ENCODE measurements at places on chromosomes 1 and 21. TPM values are rescaled to one million over a fixed set of nuclear protein-coding genes. Genes with fewer than 3 reads are reported as not detected.

- H3K36me3 ChIP-seq = peaks cover 6% of the 10 kb centered on the region
- peaks cover 31% of the 10 kb centered on the region for H3K4me1 ChIP-seq
- H3K27ac ChIP-seq = no peak overlapping the region
- H3K27me3 ChIP-seq = no peaks in the 10 kb centered on the region
Measured at GRCh38 chr1:201470581-201470980, 1.6 kb upstream of the PHLDA3 start.

DNA sequence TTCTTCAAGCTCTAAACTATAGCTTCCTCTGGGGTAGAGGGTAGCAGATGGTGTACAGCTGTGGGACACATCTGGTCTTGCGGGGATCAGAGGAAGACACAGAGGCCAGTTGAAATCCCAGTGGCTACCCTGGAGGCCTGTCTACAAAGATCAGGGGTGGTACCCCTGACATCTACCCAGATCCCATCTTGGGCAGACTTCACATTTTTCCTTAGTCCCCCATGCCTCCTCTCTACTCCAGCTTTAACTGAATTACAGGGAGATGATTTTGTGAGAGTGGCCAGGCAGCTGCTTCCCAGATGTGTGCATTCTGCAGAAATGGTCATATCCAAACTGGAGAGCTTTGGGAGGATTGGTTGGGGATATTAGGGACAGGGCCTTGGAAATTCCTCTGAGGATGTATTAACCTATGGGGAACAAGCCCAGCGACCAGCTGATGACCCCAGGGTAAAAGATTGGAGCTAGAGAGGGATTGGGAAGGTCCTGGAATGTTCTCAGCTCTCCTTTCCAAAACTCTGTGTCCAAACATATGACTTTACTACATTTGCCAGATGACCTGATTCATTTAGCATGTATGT, 9.6 kb upstream of the CD34 start:
- H3K4me1 ChIP-seq = peaks cover 58% of the 10 kb centered on the region
- H3K36me3 ChIP-seq = no peaks in the 10 kb centered on the region
- DNase-seq = no peak
- H3K27ac ChIP-seq = no peak overlapping the region
- H3K27me3 ChIP-seq = no peaks in the 10 kb centered on the region

DNA sequence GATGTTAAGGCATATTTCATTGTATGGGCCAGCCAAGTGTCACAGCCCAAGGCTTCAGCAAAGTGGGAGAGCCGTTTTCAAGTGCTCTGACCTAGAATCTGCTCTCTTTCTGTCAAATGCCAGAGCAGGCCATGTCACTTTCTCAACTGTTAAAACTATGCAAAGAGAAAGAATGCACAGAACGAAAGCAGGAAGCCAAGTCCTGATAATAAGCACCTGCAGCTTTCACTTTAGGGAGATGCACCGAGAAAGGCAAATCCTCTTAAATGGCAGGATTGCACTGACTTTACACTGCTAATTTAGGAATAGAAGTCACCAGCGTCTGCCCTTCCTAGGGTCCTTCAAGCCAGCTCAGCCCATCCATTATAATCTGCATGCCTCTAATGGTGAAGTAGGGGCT, 49.2 kb upstream of the NTPCR start:
- peaks cover 6% of the 10 kb centered on the region for H3K4me1 ChIP-seq
- no peaks in the 10 kb centered on the region for H3K27me3 ChIP-seq
- H3K4me3 ChIP-seq = no peak overlapping the region
- DNase-seq = no peak
- H3K27ac ChIP-seq = peak overlapping the region; percentile 16

The PCP4 gene
- total RNA-seq = not detected

The OLFML3 gene
- total RNA-seq = 59.9 TPM

The LCE2C gene
- not detected for total RNA-seq

DNA sequence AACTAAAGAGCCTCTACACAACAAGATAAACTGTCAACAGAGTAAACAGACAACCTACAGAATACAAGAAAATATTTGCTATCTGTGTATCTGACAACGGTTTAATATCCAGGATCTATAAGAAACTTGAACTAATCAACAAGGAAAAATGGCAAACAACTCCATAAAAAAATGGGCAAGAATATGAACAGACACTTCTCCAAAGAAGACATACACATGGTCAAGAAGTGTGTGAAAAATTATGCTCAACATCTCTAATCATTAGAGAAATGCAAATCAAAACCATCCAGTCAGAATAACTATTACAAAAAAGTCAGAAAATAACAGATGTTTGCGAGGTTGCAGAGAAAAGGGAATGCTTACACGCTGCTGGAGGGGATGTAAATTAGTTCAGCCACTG, 8.0 kb downstream of the ZNF670 start:
- no peaks in the 10 kb centered on the region for H3K27me3 ChIP-seq
- no peak for DNase-seq
- H3K36me3 ChIP-seq = no peaks in the 10 kb centered on the region
- H3K4me1 ChIP-seq = no peaks in the 10 kb centered on the region

The VTCN1 gene
- total RNA-seq = 0.44 TPM

DNA sequence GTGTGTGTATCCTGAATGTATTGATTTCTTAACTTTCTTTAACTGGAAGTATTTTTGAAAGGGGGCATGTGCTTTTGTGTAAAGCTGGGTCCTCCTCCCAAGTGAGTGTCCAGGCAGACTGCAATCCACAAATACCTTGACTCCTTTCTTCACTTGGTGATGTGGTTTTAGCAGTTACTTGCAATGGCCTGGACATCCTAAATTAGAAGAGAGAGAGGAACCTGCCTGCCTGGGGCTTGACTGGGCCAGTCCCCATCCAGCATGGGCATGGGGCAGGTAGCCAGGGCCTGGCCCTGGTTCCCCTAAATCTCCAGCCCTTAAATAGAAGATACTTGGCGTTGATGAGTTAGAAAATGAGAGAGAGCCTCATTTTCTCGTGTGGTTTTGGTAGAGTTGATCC, 159.7 kb downstream of the PGBD5 start:
- H3K4me1 ChIP-seq = peaks cover 14% of the 10 kb centered on the region
- H3K27me3 ChIP-seq = no peaks in the 10 kb centered on the region
- DNase-seq = no peak
- no peak overlapping the region for H3K4me3 ChIP-seq
- H3K36me3 ChIP-seq = peaks cover 30% of the 10 kb centered on the region

- H3K27ac ChIP-seq = no peak overlapping the region
- H3K4me1 ChIP-seq = no peaks in the 10 kb centered on the region
- no peaks in the 10 kb centered on the region for H3K36me3 ChIP-seq
- no peak for DNase-seq
- H3K4me3 ChIP-seq = no peak overlapping the region
Measured at GRCh38 chr1:30445449-30445848, 277.9 kb downstream of the MATN1 start.

The PPIAL4G gene
- not detected for total RNA-seq

The S100A14 gene
- 159 TPM for total RNA-seq

DNA sequence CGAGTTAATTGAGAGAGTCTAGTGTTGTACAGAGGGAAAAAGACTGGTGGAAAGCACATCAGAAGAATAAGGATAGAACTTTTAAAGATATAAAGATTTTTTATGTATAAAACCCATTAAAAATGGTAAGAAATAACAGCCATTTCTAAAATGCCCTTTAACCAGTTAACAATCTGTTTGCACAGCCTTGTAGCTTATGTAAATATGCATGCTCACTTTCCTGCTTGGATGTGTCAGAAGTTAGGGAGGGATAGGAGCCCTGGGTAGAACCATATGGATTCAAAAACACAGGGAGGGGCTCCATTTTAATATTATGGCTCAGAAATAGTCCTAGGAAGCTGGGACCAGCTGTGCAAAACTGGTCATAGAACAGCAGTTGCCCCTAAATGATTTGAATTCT, 4.5 kb upstream of the EDEM3 start:
- H3K27me3 ChIP-seq = no peaks in the 10 kb centered on the region
- H3K4me3 ChIP-seq = no peak overlapping the region
- H3K36me3 ChIP-seq = no peaks in the 10 kb centered on the region
- H3K4me1 ChIP-seq = peaks cover 4% of the 10 kb centered on the region

DNA sequence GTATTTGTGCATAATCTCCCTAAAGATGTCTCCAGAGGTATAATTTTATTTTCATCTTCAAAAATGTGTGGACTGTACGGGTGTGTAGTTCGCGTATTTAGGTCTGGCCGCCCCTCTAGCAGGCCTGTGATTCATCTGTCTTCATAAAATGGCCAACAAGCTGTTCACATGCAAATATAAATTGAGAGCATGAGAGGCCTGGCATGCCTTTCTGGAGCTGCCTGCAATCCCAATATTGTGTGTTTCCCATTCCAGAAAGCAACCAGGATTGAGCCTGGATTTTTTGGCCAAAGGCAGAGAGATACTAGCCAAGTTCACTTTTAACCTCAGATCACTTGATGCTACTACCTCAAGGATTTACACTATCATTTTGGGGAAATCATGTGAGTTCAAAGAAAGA, 197.2 kb downstream of the NFIA start:
- no peak for DNase-seq
- no peak overlapping the region for H3K4me3 ChIP-seq
- no peaks in the 10 kb centered on the region for H3K27me3 ChIP-seq

DNA sequence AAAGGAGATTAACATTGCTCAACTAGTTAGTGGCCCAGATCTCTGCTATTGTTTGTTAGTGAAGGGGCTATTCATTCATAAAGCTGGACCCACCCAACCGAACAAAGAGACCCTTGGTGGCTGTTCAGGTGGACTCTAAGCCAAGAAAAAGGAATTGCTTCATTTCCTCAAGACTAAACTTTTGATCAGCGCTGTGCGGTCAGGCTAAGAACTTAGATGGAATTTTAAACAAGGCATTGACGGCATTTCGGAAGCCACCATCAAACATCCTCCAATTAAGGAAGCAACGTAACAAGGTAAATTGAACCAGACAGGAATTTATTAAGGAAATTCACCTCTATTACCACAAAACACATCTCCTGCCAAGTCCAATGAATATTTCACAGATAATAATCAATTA, 19.9 kb upstream of the SHCBP1L start:
- no peaks in the 10 kb centered on the region for H3K27me3 ChIP-seq
- no peaks in the 10 kb centered on the region for H3K36me3 ChIP-seq
- no peak overlapping the region for H3K27ac ChIP-seq
- DNase-seq = no peak
- H3K4me3 ChIP-seq = no peak overlapping the region
- H3K4me1 ChIP-seq = no peaks in the 10 kb centered on the region

The VASH2 gene
- total RNA-seq = 1.5 TPM

The SH2D5 gene
- total RNA-seq = 0.13 TPM

Data from upper lobe of left lung (tissue), 6 donors.